ENCODE measurements at places on chromosomes 7 and 10. TPM values are rescaled to one million over a fixed set of nuclear protein-coding genes. Genes with fewer than 3 reads are reported as not detected.

Gene MSMB
- not detected for total RNA-seq

Gene GARIN1A
- 0.57 TPM for total RNA-seq

Gene SLC25A40
- total RNA-seq, result 5.4 TPM

Gene GIMAP5
- total RNA-seq, result not detected

Gene CPEB3
- 0.51 TPM for total RNA-seq

Gene PITX3
- 1.5 TPM for total RNA-seq

Gene SPDYE16
- not detected for total RNA-seq

Gene HOGA1
- 2.3 TPM for total RNA-seq

Gene SEPHS1
- 63.5 TPM for total RNA-seq

Gene ERVW-1
- total RNA-seq, result 0.04 TPM

Gene TAS2R4
- total RNA-seq, result 0.11 TPM

Gene PODXL
- 51.5 TPM for total RNA-seq

Gene EGFR
- total RNA-seq, result 94.9 TPM

Gene ENTPD1
- total RNA-seq, result 0.16 TPM

Gene EBLN1
- not detected for total RNA-seq

Gene BMPR1A
- 29.4 TPM for total RNA-seq

Gene SYT15B
- total RNA-seq, result 2.3 TPM

Gene MINPP1
- 27.1 TPM for total RNA-seq

Gene LLCFC1
- not detected for total RNA-seq

Gene TBXAS1
- 11.8 TPM for total RNA-seq

Gene ZNF775
- total RNA-seq, result 3.7 TPM

Gene NKX1-2
- total RNA-seq, result not detected

Gene LRRC17
- total RNA-seq, result not detected

Gene PTPN20
- total RNA-seq, result 3.7 TPM

Gene R3HCC1L
- total RNA-seq, result 14.7 TPM

Gene TACR2
- 0.06 TPM for total RNA-seq

Gene C10orf143
- total RNA-seq, result 0.66 TPM

Gene PRPS1L1
- not detected for total RNA-seq

Gene KCP
- total RNA-seq, result 0.22 TPM

Gene ADRB1
- 1.1 TPM for total RNA-seq

Gene VWA2
- 0.06 TPM for total RNA-seq

Gene AKR1C8
- 0.07 TPM for total RNA-seq

Gene LIPA
- total RNA-seq, result 46.3 TPM

Gene CALML3
- not detected for total RNA-seq

Gene HACD1
- total RNA-seq, result 52.7 TPM

Gene AKR1C2
- 3,597 TPM for total RNA-seq

Gene DKK1
- 387 TPM for total RNA-seq

Gene SUN3
- 0.13 TPM for total RNA-seq

Gene TMEM213
- not detected for total RNA-seq

Gene CYP3A7
- total RNA-seq, result not detected

Gene STAG3
- 0.27 TPM for total RNA-seq

Gene SDK1
- 0.50 TPM for total RNA-seq

Gene TCERG1L
- not detected for total RNA-seq

Gene GPR37
- 0.54 TPM for total RNA-seq

Gene PLPP4
- total RNA-seq, result 0.35 TPM

Gene FAM25G
- total RNA-seq, result not detected

Gene FXYD4
- total RNA-seq, result not detected

Gene ZNF487
- total RNA-seq, result 5.5 TPM

Gene STAMBPL1
- 28.3 TPM for total RNA-seq

Gene PTN
- total RNA-seq, result not detected

Gene IDE
- 21.1 TPM for total RNA-seq

Gene IL2RA
- total RNA-seq, result not detected

Gene CCL24
- not detected for total RNA-seq
